LoVo (cell line): ENCODE measurements at places on chromosomes 16 and 17.

- no peak for DNase-seq
Observed at GRCh38 chr16:87620201-87620495, 17.8 kb downstream of the JPH3 start.

DNA sequence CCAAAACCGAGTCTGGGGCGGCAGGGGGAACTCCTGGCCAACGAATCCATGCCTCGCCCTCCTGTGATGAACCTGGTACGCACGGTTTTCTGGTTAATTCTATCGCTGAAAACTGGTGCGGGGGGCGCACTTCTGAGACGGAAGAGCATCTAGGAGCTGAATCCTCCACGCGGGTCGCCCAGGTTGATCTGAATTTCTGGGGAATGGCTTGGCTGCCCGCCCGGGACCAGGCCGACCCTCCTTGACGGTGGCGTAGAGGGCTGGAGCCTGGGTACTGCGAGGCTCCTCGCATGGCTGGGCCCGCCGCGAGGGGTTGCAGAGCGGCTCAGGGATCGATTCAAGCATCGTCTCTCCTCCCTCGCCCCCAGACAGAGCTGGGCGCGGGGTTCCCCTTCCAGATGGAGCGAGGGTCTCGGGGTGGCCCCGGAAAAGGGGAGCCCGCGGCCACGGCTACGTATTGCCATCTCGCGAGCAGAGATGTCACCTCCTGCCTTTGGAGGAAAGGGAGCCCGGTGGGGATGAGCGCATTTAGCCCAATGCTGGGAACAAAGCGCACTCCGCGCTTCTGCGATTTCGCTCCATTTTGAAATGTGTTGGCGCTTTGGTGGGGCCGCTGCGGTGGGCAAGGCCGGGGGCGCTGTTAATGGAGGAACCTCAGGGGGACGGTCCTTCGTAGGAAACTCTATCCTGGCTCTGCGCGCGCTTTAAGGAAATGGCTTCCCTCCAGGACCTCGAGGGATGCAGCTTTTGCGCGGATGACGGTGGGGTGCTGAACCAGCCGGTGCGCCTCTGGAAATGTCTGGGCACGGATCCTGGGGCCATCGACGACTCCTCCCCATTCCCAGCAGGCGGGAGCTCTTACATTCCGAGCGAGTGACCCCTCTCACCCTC, 2.7 kb downstream of the MAPT start:
- DNase-seq: no peak

DNA sequence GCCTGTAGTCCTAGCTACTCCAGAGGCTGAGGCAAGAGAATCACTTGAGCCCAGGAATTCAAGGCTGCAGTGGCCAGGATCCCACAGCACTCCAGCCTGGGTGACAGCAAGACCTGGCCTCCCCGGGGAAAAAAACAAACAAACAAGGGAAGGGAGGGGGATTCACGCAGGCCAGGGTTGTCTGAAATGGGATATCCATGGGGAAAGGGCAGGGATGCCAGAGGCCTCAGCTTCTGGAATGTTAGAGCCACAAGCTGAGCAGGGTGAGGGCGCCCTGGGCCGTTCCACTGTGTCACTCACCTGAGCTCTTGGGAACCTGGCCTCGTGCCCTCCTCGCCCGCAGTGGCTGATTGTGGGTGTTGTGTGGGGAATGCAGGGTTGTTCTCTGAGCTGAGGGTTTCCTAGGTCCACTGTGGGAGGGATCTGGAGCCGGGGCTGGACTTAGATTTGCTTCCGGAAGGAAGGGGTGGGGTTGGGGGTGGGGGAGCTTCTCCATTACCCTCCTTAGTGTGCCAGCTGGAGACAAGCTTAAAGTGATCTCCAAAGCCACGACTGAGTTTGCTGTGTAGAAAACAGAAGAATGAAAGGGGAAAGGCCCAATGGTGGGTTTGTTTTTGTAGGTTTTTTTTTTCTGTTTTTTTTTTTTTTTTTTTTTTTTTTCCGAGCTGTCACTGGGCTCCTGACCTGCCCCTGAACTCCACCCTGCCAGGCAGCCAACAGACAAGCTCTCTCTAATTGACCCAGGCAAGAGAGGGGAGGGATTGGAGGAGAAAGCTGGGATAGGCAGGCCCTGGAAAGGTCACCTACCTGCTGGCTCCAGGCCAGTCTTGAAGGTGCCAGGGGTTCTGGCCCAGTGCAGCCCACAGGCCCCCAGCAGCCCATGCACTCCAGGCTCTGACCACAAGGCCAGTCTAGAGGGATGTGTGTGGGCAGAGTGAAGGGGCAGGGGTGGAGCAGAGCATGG, at the start of gene SULT1A1:
TSS of gene SULT1A1 (minus strand) at position 414 of the 964 bp plus-strand sequence. CDS start 1,189 bp downstream, outside the sequence.
- no peak for DNase-seq

- no peak for DNase-seq
Observed at GRCh38 chr17:64152428-64153125, 22.6 kb upstream of the ERN1 start.

GRCh38 chr17:57201481-57201880, 54.8 kb upstream of the MSI2 start:
- DNase-seq: no peak

GRCh38 chr17:236641-237405, 55.4 kb upstream of the DOC2B start:
- DNase-seq: no peak
